SHP77 (cell line): ENCODE measurements at places on chromosomes 1 and 21.

- no peak for DNase-seq
Measured at GRCh38 chr1:9410737-9411297, 118.1 kb downstream of the SPSB1 start.

DNA sequence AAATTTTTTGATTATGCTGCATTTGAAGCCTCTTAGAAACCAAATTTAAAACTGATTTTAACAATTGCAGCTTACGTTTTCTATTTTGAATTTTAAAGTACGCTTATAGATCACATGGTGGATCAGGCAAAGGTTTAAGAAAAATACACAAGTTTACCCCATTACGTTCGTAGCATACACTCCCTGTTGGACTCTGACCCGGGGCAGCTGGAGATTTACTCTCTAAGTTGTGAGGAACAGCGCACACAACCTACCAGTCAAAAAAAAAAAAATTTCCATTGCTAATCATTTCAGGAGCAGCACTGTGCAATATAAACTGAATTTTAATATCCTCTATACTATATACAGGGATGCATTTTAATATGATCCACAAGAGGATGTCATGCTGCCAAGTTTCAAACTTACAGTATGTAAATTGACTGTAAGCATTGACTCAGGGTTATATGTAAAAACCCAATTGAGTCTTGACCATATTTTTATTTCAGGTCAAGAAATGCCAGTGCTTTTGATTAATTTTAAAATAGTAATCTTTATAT is 20.4 kb downstream of the CSDE1 start:
- DNase-seq = no peak

DNA sequence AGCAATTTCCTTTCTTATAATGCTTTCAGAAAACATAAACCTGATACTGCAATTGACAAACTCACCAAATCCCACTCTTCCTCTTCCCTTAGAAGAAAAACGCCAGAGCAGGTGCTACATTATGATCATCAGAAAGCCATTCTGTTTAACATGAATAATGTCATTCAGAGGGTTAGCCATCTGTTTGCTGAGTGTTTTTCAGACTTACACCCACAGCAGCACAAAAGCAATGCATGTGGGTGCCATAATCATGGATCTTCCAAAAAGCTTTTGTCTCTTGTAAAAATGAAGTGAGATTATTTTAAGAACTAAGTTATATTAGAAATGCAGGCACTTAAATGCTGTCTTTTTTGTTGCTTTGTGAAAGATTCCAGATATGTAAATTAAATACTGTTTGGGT is 204.6 kb upstream of the TMPRSS15 start:
- DNase-seq = no peak

DNA sequence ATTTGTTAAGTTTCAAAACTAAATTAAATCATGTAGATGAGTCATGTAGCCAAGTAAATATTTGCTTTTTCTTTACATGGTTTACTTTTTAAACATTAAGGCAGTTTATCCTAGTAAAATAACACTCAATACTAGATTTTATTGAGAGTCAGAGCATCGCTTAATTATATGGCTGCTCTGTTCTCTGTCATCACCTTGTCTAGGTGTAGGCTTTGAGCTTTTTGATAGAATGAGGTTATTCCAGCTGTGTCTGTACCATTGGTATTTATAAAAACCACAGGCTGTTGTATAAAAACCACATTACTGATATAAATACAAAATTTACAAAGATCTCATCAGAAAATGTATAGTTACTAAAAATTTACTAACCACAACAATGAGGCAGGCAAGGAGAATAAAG is 42.5 kb upstream of the GPR52 start:
- peak; percentile 14 for DNase-seq

DNA sequence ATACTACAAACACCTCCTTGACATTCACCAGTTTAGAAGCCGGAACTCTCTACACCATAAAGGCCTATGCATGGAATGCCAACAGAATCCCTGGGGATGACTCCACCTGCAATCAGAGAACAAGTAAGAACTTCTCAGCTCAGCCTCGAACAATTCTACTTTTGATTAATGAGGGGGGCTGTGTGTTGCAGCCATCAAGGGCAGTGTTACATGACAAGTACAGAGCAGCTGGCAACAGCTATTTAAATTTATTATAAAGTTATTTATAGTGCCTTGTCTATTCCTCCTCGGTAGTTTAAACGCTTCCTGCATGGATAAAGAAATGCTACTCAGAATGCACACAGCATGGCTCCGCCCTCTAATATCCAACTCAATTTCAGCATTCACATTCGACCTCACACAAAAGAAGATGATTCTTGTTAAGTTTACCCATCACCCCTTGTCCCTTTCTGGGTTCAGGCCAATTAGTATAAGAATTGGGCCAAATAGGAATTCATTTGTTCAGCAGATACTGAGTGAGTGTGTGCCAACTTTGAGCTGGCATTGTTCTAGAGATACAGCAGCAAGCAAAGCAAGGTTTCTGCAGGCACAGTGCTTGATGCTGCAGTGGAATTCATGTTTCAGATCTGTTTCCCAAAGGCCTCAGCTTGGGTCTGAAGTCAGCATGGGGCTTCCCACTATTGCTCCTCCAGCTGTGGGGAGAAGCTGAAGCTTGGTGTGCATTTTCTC is 6.4 kb downstream of the FNDC7 start:
- no peak for DNase-seq

- no peak for DNase-seq
Measured at GRCh38 chr1:27713139-27713725, 12.5 kb upstream of the FAM76A start.

GRCh38 chr1:183023146-183023600 is at the start of gene LAMC1:
Gene LAMC1, plus strand, starts transcription at chr1:183023420. Its CDS starts 297 bp downstream, at chr1:183023717.
- DNase-seq = peak; percentile 70

DNA sequence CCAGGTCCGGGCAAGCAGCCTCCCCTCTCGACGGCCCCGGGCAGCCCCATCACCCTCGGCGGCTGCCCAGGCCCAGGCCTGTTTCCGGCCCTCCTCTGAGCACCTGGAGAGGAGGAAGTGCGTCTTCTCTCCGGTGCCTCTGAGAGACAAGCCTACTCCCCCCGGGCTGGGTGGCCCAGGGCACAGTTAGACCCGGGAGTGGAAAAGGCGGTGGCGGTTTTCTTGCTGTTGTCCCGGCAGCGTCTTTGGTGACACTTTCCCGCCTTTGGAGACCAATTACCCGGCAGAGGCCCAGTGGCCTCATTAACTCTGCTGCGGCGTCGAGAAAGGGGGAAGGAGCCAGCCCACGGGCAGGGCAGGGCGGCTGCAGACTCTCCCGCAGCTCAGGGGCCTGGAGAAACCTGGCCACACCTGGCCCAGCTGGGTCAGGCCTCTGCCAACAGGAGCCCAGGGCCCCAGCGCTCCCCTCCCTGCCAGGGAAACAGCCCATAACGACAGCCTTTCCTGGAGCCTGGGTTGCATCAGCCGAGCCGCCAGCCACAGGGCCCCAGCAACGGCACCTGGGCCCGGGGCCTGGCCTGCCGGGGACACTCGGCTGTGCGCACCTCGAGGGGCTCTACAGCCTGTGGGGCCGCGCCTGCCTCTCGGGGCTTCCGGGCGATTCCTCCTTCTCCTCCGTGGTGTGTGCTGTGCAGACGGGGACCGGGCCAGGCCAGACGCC is 28.4 kb upstream of the C1orf159 start:
- peak; percentile 42 for DNase-seq

DNA sequence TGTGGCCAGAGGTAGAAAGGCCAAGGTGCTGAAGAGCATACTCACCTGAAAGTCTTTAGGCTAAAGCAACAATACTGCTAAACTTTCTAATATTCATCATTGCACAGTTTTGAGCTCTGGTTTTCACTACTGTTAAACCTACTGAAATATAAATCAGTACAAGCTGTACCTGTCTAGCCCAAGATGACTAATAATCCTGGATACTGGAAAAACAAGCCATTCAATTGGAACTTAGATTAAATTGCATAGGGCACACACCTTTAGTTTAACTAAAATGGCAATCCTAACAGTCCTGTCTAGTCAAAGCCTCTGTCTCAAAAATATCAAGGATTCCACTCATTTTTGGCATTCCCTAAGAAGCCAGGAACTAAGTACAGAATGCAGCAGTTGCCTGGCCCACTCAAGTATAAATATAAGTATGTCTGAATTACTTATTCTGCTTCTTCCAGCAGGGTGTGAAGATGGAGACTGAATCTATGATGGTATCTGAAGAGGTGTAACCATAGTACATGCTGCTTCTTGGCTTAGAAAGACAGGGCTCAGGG is 3.1 kb downstream of the CHML start:
- DNase-seq = no peak

- no peak for DNase-seq
Measured at GRCh38 chr1:220828179-220828490, 41.4 kb downstream of the MTARC1 start.

- no peak for DNase-seq
Measured at GRCh38 chr1:191969290-191969689, 189.0 kb upstream of the RGS18 start.

DNA sequence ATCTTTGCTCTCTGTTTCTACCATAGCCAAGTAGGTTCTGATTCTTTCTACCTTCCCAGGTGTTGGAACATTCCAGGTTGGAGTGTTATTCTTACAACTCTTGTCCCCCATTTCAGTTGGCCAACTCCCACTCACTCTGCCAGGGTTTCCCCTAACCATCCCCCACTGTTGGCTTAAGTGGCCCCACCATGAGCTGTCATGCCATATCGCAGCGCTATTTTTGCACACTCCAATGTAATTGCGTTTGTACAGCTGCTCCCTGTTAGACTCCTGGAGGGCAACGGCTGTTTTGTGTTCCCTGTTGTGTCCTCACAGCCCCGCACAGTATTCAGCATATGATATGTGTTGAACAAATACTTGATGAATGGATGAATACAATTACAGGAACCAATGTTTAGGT is 117.7 kb upstream of the ETS2 start:
- peak; percentile 96 for DNase-seq

- peak; percentile 46 for DNase-seq
Measured at GRCh38 chr1:150981805-150982712, at the start of gene ANXA9. Gene ANXA9, plus strand, starts transcription at chr1:150982292. Its CDS starts 814 bp downstream, at chr1:150983106.

- DNase-seq = peak; percentile 75
Measured at GRCh38 chr1:15090373-15090772, 63.2 kb upstream of the TMEM51 start.

- no peak for DNase-seq
Measured at GRCh38 chr21:36115138-36115730, 19.6 kb upstream of the CBR3 start.

DNA sequence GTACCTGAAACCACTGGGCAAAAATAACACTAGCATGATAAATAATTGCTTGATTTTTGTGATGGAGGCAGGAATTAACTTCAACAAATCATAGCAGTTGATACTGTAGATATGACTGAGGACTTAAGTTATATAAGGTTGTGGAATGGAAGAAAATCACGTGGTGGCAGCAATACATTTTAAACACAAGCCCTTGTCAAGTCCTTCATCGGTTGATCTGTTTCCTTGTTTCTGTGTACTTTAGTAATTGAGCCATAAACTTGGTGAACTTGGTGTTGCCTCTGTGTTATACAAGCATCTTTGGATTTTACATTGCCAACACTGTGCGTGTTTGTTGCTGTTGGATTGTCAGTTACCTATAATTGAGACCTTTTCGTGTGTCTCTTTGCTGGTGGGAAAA is 114.4 kb downstream of the CAMTA1 start:
- DNase-seq = no peak
